ENCODE measurements at places on chromosomes 1 and 21.

DNA sequence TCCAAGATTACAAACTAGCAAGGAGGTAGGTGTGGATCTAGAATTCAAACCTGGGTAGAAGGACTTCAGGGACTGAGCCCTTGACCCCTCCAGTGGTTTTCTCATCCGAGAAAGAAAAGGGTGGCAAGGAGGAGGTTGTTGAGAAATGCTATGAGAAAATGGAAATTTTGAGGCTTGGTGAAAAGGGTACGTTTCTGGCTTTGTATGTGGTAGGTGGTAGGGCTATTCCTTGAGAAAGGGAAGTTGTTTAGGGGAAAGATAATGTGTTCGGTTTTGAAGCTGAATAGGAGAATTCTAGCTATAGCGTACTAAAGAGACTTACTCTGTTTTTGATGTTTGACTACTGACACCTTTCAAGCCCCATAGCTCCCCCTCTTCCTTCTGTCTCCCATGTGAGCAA lies 133.8 kb downstream of the CNIH3 start:
- DNase-seq, result no peak

DNA sequence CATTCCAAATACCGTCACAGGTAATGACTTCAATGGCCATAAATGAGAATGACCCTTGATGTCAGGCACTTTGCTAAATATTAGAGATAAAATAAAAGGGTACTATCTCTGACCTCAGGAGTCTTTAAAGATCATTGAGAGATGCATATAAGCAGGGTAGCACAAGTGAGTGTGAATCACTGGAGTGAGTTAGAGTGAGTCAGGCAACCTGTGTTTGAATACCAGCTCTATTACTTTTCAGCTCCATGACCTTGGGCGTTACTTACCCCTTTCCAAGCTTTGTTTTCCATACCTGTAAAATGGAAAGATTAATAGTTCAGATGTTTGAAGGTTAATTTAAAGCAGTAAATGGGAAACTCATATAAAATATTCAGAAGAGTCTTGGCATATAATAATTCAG lies 1058.0 kb upstream of the ADGRL4 start:
- no peak for DNase-seq

DNA sequence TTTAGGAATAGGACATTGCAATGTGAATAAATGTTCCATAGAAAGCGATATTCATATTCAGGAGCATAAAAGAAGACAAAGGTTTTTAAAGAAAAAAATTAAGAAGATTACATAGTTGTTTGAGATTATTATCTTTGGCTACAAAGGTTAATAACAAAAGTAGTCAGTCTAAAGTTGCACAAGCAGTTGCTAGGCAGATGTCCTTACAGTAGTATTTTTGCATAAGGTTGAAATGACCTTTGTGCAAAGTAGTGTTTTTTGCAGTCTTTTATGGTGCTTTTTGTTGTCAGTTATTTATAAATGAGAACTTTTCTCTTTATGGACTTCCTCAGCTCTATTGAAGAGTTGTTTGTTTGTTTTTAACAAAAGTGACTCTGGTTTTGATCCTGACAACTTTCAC lies 447.8 kb downstream of the AMY1C start:
- DNase-seq, result no peak

DNA sequence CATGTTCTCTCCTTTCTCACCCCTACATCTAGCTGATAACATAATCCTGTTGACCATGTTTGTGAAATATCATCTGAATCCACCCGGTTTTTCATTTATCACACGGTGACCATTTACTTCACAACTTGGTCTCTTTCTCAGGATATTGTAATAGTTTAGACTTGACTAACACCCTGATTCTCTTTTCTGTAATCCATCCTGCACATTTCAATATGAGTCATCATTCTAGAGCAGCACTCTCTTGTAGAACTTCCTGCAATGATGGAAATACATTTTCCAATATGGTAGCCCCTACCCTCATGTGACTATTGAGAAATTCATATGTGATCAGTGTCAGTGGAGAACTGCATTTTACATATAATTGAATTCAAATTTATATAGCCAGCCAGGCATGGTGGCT lies 2.3 kb upstream of the JAM2 start:
- no peak for DNase-seq

DNA sequence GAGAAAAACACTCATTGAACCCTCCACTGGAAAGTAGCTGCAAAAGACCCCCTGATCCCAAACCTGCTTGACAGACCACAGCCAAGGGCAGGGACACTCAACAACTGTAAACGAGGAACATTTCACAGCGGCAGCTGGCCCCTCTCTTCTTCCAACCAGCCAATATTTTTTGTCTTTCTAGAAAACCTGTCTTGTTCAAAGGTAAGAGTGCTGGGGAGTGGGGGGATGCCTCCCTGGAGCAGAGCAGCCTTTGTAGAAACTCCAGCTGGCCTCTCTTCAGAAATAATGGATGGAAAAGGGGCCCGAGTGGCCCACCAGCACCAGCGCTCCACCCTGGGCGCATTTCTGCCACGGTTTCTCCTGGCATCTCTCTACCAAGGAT lies 384.0 kb downstream of the RRAGC start:
- DNase-seq, result no peak

DNA sequence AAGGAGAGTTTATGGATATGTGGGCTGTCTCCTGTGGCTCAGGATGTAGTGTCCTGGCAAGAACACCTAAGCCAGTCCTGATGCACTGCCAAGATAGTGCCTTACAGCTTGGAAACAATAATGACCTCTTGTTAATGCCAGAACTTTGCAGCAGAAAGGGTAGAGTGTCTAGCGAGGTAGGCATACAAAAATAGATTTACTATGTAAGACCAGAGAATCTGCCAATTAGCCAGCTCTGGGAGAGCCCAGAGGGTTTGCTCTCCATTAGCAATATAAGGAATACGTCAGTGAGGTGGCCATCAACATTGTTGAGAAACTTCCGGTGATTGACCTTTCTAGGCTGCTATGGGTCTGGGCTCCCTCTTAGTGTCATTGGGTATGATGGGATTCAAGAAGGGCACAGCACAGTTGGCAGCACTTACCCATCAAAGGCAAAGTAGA lies 178.5 kb upstream of the GALNT2 start:
- DNase-seq, result no peak

DNA sequence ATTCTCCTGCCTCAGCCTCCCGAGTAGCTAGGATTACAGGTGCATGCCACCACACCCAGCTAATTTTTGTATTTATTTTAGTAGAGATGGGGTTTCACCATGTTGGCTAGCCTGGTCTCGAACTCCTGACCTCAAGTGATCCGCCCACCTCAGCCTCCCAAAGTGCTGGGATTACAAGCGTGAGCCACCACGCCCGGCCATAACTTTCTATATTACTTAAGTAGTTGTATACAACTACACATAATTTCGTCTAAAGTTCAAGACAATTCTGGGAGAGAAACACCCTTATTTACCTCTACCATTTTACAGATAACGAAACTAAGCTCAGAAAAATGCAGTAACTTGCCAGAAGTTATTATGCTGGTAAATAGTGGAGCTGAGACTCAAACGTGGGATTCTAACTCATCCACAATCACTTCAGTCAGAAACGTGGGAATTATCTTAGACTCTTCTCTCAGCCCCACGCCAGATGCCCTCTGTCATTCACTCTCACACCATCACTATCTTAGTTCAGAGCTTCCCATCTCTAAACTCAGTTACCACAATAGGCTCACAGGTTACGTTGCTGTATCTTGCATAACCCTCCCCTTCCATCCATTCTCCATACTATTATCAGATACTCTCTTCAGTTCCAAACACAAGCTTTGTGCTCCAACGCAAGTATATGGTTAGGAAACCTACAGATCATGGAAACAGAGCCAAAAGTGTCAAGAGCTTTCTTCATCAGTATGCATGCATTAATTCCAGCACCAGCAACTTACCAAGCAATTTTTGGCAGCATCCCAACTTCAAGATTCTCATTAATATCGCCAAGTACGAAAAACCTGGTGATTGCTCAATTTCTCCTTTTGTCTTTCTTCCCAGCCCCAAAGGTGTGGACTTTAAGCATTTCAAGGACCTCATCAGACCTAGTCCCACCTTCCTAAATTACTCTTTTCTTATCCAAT lies 69.3 kb downstream of the RERE start:
- no peak for DNase-seq

DNA sequence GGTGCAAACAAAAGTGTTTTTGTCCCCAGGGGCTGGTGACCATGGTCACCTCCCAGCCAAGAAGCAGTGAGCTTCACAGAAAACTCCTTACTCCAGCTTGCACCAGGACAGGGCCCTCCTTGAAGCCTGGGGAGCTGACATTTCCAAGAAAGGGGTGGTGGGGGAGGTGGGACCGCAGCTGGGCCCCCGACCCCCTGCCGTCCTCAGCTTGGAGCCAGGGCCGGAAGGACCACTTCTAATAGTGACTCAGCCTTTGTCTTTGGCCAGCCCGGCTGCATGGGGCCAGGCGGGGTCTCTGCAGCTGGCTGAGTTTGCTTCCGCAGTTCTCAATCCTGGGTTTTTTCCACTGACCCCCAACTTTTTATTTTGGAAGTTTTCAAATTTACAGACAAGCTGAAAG lies 136.5 kb upstream of the POU3F1 start:
- DNase-seq, result no peak

- DNase-seq, result no peak
Observed at GRCh38 chr21:44726826-44727225, 15.5 kb upstream of the TSPEAR start.

DNA sequence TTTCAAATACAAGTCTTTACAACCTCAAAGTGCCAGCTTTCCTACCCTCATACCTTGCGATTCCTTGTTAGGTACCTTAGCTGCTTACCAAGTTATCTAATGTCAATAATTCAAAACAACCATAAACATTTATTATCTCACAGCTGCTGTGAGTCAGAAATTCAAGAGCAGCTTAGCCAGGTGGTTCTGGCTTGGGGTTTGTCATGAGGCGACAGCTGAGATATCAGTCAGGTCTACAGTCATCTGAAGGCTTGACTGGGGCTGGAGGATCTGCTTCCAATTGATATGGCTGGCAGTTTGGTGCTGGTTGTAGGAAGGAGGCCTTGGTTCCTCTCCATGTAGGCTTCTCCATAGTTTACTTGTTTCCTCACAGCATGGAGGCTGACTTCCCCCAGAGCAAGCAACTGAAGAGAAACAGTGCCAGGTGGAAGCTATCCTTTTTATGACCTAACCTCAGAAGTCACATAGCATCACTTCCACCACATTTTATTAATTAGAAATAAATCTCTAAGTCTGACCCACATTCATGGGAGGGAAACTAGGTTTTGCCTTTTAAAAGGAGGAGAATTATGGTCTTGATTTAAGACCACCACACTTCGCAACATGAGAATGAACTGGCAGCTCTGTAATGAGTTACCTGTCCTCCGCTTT lies 103.3 kb upstream of the FGGY start:
- DNase-seq, result no peak

- DNase-seq, result no peak
Observed at GRCh38 chr1:234584926-234585325, 25.1 kb downstream of the IRF2BP2 start.

DNA sequence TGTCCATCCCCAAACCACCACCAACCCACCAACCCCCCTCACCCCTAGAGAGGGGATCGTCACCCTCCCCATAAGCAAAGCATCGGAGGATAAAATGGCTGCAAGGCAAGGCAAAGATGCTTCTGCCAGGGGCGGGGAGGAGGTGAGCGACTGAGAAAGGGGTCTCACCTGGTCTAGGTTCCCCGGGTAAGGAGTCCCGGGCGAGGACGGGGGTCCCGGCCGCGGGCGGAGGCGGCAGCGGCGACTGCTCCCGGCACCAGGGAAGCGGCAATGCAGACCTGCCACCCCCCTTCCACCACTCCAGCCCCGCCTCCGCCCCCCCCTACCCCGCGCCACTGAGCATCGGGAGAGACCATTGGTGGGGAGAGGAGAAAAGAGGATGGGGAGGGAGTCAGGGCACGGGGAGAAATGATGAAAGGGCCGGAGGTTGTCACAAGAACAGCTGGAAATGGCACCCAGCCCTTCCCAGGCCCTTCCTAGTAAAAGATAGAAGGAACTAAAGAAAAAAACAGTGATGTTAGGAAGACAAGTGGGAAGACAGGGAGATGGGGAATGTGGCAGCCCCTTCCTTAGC lies at the start of gene SV2A:
Gene SV2A, minus strand, starts transcription at position 274 of the 574 bp plus-strand sequence. CDS start 4,004 bp downstream, outside the sequence.
- DNase-seq, result peak; percentile 68

DNA sequence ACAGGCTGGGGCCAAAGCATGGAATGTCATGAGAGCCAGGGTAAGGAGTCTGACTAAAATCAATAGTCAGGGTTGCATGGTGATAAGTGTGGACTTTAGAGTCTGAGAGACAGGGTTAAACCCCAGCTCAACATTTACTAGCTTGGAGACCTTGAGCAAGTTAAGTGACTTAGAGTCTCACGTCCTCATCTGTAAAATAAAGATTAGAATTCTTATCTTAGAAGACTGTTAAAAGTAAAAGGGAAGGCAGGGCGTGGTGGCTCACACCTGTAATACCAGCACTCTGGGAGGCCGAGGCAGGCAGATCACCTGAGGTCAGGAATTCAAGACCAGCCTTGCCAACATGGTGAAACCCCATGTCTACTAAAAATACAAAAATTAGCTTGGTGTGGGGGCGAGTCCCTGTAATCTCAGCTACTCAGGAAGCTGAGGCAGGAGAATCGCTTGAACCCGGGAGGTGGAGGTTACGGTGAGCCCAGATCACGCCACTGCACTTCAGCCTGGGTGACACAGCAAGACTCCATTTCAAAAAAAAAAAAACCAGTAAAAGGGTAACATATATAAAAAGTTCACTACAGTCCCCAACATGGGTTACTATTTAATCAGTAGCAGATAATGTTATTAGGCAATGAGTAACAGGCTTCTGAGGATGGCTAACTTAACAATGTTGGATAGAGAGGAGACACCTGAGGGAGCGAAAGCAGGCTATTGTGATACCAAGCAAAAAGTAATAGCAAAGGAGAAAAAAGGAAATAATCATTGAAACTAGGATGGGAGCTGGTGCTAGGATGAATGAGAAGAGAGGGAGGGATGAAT lies 20.8 kb downstream of the TMCO1 start:
- DNase-seq, result no peak

DNA sequence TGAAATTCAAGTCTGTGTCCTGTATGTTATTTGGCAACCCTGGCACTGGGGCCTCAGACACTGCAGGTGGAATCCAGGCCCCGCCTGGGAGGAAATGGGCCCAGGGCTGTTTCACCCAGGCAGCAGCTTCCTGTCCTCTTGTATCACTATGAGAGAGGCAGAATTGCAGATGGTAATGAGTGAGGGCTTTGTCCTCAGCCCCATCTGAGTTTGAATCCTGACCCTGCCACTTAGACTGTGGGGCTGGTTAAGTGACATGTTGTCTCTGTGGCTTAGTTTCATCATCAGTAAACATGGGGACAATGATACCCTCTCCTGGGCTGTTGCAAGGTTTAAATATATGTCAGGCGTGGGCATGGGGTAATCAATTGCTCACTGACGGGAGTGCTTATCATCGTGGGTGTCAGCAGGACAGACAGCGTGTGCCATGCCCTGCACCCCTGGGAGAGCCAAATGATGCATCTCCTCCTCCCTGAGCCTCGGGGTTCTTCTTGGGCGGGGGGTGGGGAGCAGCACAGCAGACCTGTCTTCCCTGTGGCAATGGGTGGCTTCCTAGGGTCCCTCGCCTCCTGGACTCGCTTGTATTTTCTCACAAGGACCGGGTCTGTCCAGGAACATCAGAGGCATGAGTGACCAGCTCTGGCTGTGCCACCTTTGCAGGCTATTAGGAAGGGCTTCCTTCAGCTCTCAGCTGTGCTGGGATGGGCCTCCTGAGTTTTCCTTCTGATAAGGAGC lies 42.1 kb downstream of the ARHGEF10L start:
- DNase-seq, result no peak

Data from nephron progenitor cell (in vitro differentiated cells).